ENCODE measurements at places on chromosomes 2 and 18.

DNA sequence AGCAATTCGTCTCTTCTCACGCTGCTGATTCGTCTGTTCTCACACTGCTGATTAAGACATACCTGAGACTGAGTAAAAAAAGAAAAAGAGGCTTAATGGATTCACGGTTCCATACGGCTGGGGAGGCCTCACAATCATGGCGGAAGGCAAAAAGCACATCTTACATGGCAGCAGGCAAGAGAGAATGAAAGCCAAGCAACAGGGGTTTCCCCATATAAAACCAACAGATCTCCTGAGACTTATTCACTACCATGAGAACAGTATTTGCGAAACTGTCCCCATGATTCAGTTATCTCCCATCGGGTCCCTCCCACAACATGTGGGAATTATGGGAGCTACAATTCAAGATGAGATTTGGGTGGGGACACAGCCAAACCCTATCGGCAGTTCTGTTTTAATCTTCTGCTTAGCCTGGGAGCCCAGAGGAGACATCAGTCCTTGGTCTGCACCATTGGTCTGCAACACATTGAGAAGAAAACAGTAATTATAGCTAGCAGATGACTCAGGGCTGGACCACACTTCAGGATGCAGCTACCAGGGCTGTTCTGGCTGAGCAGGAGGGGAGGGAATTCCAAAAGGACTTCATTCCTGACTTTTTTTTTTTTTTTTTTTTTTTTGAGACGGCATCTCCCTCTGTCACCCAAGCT is 69.4 kb downstream of the CABLES1 start:
- no peak for DNase-seq

- no peak for DNase-seq
Observed at GRCh38 chr2:207291625-207292252, 126.0 kb upstream of the KLF7 start.

- DNase-seq, result no peak
Observed at GRCh38 chr18:32300914-32301313, 111.1 kb downstream of the MEP1B start.

- no peak for DNase-seq
Observed at GRCh38 chr2:161946489-161947107, 127.4 kb downstream of the DPP4 start.

- DNase-seq, result no peak
Observed at GRCh38 chr2:189337656-189338055, 103.6 kb upstream of the WDR75 start.

DNA sequence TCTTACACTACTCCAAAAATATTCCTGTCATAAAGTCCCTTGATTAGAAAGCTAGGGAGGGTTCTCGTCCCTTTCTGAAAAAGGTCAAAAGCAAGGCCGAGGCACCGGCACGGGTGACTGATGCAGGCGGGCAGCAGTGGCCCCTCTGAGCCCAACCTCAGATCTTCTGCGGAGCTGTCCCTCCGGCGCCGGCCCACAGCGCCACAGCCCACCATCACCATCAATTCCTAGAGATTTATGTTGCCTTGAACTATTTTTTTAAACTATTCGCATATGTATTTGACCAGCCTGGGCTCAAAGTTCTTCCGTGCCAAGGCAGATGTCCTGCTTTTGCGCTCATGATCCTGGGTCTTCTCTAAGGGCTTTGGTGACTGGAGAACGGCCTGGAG is 26.8 kb downstream of the PRELID3A start:
- no peak for DNase-seq

- no peak for DNase-seq
Observed at GRCh38 chr2:36058076-36058475, 297.5 kb upstream of the CRIM1 start.

DNA sequence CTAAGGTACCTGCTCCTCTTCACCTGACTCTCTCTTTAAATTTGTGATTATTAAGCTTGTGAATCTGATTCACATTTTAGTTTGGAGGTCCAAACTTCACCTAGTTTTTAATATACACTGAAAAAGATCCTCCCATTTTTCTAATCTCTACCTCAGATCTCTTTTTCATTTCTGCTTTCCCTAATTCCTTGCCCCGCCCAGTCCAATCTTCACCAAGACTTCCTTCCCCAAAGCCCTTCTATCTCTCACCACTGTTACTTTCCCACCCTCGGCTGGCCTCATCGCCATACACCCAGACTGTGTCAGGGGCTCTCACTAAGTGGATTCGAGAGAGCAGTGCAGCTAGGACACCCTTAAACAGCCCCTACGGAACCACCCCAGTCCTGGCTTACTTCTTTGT is 40.0 kb downstream of the LBH start:
- DNase-seq, result no peak

DNA sequence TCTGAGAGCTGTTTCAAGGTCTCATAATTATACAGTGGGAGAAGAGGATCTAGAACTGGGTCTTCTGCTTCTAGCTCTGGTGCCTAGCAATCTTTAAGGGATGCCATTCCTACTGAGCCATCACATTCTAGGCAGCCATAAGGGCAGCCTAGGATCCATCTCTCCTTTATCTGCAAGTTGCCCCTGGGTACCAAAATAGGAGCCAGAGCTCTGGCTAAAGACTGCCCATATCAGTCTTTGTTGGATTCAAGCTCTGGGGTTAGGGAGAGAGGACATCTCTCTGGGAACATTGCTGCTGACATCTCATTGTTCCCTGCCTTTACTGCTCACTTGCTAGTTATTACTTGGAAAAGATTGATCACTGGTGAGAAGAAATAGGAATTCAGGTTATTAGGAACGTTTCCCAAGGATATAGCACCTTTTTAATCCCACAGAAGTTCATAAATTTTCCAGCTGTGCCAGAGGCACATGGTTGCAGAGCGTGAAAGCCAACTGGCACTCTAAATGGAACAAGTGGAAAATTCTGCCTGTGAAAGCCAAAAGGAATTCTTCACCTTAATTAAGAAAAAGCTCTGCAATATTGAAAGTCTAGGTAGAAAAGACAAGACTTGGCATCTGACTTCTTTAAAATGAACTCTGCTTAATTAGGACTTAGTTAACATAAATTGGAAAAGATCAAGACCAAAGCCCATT is 102.2 kb downstream of the CDC42EP3 start:
- no peak for DNase-seq

GRCh38 chr2:37893327-37893726 is 31.8 kb upstream of the RMDN2 start:
- DNase-seq, result no peak

GRCh38 chr2:161128885-161129284 is 31.3 kb upstream of the TANK start:
- DNase-seq, result no peak

DNA sequence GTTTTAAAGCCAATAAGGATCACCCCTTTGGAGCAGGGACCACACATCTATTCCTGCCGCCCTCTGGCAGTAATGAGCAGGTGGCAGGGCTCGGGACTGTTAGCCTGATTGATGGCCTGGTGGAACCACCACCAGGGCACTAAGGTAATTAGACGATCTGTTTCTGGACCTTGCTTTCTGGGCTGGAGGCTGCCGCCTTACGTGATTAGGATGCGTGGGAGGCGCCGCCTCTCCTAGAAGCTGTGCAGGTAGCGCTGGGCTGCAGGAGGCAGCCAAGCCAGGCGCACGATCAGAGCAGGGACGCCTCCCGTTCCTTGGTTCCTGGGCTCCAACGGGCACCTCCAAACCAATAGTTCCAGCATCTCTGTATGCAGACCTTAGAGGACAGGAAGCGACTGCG is 242.6 kb upstream of the RAB12 start:
- DNase-seq, result no peak

DNA sequence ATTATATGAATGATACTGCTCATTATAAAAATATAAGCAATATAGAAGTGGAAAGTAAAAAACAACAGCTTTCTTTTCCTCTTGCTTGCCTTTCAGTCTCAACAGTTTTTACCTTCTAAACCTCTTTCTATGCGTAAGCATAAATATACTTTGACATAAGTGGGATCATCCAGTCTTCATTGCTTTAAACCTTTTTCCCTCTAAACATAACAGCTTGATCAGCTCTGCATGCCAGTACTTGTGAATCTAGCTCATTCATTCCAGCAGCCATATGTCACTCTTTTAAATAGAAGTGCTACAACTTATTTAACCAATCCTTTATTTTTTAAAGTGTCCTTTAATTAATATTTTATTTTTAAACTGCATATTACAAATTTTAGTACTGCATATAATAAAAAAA is 88.1 kb downstream of the TTC27 start:
- no peak for DNase-seq

GRCh38 chr2:230414302-230414701 is 1.7 kb upstream of the SP100 start:
- no peak for DNase-seq

- no peak for DNase-seq
Observed at GRCh38 chr2:238105506-238106338, 5.6 kb downstream of the ESPNL start.

- no peak for DNase-seq
Observed at GRCh38 chr2:29202819-29203495, 87.7 kb downstream of the CLIP4 start.

GRCh38 chr2:38830526-38831159 is 45.1 kb downstream of the DHX57 start:
- DNase-seq, result no peak

DNA sequence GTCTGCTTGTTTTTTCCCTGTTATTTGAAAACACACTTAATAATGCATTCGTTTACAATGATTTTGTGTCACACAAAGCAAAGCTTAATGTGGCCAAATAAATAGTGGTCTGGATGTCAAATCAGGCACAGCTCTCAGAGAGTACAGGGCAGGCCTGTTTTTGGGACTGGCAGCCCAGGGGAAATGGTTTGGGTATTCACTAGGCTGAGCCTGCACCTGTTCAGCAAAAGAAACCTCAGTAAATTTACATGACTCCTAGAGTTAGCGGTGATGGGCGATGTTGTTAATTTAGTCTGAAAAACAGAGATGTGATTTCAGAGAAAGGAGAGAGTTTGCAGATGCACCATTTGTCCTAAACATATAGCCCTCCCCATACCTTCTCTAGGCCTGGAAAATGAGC is 197.1 kb downstream of the ALK start:
- DNase-seq, result no peak

- no peak for DNase-seq
Observed at GRCh38 chr2:216112926-216113325, 3.8 kb downstream of the XRCC5 start.

- DNase-seq, result no peak
Observed at GRCh38 chr18:46704816-46705215, 47.8 kb upstream of the LOXHD1 start.

DNA sequence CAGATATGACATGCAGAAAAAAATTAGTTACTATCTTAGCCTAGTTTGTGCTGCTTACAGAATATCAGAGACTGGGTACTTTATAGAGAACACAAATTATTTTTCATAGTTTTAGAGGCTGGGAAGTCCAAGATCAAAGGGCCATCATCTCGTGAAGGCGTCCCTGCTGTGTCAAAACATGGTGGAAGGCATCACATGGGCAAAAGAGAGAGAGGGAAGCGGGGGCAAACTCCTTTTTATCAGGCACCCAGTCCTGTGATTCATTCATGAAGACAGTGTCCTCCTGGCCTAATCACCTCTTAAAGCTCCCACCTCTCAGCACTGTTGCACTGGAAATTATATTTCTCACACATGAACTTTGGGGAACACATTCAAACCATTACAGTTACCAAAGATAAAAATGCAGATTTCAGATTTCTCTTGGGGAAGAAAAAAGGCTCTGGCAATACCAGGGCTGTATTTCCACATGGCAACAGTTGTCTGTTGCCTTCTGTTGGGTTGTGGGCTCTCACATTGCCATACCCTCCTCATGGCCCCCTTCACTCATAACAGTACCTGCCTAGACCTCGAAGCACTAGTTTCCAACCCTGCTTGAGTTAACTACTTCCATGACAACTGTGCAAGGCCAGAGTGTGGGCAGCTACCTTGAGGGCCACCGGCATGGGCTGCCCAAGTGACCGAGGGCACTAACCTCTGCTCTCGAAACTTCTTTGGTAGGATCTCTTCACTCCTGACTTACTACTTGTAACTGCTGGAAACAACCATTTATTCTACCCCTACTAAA is 2.7 kb upstream of the ACTR3 start:
- no peak for DNase-seq
